ENCODE measurements at places on chromosomes 2 and 18.

DNA sequence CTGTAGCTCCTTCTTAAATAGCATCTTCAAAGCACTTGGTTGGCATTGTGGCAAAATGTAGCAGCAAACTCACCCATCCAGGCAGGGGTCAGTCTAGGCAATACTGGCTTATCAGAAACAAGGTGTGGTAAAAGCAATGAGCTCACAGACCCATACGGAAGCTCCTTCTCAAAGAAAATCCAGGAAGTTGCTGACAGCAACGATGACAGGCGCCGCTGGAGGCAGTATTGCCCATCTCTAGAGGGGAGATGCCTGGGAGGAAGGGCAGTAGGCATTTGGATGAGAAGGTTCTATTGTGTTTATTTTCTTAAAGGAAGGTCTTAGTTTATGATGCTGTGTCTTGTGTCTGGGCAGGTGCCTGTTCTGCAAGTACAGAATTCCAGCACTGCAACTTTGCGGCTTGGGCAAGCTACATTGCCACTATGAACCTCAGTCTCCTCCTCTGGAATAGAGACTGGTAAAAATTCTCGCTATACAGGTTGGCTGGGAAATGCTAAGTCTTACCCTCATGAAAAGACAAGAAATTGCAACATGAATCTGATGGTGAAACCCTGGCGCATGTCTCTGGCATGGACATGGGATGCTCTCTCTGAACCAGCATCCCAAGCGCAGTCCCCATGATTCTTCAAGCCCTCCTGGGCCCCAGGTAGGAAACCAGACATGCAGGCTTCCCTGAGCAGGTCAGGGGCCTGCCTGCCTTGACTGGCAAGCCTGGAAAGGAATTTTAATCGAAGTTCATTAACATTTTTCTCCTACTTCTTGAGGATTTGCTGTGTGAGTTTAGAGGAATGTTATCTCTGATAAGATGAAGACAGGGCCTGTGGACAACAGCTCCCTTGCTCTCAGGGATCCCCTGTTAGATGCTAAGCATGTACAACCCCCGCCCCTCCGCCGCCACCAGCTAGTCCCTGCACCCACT lies 156.0 kb downstream of the TFCP2L1 start:
- peak; percentile 31 for DNase-seq

DNA sequence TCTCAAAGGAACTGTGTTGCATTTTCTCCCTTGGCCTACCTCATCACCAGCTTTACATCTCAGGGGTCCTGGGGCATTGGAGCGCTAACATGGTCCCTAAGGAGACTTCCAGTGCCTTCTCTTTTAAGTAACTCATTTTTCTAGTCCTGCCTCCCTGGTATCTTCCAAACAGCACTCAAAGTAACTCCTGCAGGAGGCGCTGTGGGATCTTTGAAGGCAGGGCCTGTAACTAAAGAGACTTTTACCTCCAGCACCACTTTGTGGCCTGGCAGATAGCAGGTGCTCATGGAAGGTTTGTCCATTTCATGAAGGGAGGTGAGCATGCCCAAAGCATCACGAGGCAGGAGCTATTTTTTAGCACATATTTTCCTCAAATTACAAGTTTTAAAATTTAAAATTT lies 411.0 kb upstream of the GYPC start:
- DNase-seq = no peak

DNA sequence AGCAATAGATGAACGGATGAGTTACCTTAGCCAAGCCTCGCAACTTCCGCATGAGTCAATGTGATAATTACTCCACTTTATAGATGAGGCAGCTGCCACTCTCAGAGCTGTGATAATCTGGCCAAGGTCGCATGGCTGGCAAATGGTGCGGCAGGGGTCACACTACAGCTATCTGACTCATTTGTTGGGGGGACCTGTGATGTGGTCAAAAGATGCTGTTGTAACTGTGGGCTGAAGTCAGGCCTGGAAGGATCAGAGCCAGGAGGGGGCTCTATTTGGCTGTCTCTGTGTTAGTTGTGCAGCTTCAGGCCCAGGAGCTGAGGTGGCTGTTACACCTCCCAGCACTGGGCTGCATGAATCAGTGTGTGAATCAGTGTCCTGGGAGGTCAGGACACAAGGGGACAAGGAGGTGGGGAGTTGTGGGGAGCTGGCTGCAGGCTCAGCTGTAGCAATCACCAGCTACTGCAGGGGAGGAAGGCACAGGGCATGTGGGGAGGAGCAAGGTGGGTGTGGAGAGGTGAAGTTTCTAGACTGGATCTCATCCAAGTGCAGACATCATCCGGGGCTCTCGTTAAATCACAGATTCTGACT lies 33.1 kb downstream of the NGEF start:
- no peak for DNase-seq

GRCh38 chr2:44200011-44200410 lies 31.3 kb downstream of the PPM1B start:
- DNase-seq = no peak

DNA sequence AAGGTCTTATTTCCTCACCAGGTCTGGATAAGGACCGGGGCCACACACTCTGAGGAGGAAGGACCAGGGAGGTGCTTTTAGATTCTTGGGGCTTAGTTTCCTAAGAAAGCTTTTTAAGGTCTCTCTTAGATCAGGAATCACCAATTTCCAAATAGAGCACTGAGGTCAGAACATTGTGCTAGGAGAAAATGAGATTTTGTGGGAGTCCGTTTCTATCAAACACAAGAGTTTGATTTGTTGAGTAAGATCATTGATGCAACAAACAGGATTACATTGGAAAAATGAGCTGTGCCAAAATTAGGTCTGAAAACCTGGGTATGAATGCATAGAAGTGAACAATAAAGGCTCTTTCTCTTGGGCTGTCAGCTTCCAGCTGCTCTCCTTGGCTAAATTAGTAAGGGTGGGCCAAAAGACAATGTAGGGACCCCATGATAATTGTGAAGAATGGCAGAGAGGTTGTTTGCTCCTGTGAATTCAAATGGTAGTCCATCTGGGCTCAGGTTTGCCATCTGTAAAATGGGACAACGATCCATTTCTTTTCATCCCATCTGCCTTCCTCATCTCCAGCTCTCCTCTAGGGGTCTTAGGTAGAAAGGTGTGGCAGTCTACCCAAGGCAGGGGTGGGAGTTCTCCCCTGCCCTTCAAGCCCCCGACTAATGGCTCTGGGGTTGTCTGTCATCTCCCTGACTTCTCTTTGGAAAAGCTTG lies 20.0 kb downstream of the IGFBP2 start:
- DNase-seq = no peak

DNA sequence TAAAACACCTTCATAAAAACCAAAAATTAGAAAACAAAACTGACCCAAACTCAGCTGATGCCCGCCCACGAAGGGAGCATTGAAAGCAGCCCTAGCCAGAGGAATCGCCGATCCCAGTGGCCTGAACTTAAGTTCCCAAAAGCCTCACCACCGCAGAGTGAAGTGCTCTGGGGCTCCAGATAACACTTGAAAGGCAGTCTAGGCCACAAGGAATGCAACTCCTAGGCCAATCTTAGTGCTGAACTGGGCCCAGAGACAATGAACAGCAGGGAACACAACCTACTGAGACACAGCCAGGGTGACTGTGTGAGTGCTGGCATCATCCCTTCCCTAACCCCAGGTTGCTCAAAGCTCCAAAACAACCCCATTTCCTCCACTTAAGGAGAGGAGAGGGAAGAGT lies 59.6 kb upstream of the CHN1 start:
- DNase-seq = no peak

DNA sequence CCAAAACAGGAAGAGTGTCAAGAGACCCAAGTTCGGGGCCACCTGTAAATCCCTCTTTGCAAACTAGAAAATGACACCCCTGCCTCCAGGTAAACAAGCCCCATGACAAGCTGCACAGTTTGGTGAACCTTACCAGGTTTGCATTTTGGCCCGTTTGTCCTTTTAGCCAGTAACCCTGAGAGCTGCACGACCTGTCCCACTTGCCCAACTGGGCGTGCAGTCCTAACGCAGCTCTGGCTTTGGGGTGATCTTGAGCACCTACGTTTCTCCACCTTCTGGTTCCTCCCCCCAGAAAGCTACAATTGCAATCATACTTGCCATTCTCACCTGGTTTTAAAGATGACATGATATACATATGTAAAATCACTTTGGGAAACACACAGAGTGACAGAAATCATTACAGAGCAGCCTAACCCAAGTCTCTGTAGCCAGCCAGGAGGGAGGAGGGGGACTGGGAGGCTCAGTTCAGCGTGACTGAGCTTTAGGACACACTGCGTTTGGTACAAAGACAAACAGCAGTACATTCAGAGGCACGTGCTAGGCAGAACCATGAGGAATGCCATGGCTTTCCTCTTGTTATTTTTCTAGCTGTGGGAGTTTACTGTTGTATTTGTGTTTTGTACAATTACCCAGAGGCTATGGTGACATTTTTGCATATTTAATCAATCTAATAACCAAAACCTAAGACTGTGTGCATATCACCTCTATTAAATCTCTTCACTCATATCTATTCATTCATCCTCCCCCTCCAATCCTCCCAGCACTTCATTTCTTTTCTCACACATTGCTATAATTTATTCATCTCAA lies 304.0 kb downstream of the IRS1 start:
- peak; percentile 82 for DNase-seq

DNA sequence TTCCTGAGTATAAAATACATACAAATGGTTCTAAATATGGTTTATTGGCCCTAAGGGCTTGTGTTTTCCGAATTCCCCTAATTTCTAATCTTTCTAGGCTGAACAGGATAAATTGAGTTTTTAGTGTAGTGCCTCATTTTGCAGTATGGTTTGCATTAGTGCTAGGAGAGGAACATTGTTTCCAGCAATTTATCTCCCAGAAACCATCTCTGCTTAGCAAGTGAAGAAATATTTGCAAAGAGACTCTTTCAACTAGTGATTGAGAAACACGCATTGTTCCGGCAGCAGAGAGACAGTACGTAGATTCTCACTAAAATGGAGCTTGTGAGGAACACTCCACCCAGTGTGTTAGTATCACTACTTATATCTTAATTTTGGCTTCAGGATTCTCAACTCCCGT lies 177.8 kb upstream of the EPAS1 start:
- no peak for DNase-seq

GRCh38 chr2:237722616-237723015 lies 76.0 kb upstream of the RBM44 start:
- no peak for DNase-seq

Measured in brain (organoid and tissue), 16 donors.